ENCODE measurements at places on chromosomes 16 and 17.

- no peak for DNase-seq
Measured at GRCh38 chr17:29166507-29166887, 13.7 kb downstream of the MYO18A start.

- DNase-seq = no peak
Measured at GRCh38 chr17:27457360-27457715, 1.1 kb downstream of the KSR1 start.

DNA sequence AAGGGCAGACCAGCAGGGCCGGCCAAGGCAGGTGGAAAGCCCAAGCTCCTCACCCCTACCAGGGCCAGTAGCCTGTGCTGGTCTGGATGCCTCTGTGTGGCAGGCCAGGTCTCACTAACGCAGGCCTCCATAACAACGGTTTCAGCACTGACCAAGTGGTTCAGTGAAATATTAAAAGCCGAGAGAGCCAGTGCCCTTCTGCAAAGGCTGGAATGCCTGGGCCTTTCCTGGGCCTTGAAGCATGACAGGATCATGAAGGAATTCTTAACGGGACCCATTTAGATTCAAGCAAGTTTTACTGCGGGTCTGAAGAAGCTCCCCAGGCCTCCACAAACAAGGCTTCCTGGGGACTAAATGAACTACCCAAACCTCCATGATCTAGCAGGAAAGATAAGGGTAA is 16.3 kb downstream of the ADAD2 start:
- DNase-seq = no peak

DNA sequence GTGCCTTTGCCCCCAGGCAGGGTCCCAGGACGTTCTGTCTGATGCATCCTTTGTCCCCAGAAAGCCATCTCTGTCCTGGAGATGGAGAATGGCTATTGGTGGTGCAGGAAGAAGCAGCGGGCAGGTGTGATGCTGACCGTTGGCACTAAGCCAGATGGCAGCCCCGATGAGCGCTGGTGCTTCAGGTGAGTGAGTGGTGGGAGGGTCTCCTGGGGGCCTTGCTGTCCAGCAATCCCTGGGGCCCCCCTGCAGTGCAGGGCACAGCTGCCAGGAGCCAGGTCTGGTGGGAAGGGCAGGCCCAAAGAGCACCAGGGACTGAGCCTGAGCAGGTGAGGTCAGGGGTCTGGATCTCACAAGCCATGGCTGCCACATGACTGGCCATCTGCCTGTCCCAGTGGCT is 18.1 kb downstream of the TRPV2 start:
- DNase-seq = no peak

DNA sequence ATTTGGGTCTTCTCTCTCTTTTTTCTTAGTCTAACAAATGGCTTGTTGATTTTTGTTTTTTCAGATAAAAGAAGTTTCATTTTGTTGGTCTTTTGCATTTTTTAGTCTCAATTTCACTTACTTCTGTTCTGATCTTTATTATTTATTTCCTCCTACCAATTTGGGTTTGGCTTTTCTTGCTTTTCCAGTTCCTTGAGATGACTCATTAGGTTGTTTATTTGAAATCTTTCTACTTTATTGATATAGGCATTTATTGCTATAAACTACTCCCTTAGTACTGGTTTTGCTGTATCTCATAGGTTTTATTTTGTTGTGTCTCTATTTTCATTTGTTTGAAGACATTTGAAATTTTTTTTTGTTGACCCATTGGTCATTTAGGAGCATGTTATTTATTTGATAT is 152.2 kb upstream of the MPHOSPH6 start:
- no peak for DNase-seq

GRCh38 chr17:67759355-67760171 is 41.8 kb downstream of the NOL11 start:
- no peak for DNase-seq

DNA sequence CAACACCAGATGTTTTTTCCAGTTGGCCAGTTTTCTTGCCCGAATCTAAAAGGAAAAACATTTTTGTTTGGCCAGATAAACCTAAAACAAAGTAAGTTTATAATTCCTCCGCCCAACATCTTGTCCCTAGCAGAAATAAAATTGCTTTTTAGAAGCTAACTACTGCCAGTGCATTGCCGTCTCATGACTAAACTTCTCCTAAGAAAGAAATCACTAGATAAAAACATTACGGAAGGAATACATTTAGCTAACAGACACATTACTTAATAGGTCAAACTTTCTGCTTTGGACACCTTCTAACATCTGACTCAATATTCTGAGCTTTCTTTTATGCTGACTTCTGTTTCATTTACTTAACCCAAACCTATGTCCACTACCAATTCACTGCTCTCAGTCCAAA is 36.2 kb downstream of the FBXL20 start:
- no peak for DNase-seq

GRCh38 chr17:57567251-57567650 is 177.8 kb downstream of the CCDC182 start:
- peak; percentile 38 for DNase-seq

- DNase-seq = no peak
Measured at GRCh38 chr16:8955828-8956227, 7.9 kb downstream of the USP7 start.

- DNase-seq = peak; percentile 10
Measured at GRCh38 chr17:34841467-34841866, 119.8 kb downstream of the CCT6B start.

DNA sequence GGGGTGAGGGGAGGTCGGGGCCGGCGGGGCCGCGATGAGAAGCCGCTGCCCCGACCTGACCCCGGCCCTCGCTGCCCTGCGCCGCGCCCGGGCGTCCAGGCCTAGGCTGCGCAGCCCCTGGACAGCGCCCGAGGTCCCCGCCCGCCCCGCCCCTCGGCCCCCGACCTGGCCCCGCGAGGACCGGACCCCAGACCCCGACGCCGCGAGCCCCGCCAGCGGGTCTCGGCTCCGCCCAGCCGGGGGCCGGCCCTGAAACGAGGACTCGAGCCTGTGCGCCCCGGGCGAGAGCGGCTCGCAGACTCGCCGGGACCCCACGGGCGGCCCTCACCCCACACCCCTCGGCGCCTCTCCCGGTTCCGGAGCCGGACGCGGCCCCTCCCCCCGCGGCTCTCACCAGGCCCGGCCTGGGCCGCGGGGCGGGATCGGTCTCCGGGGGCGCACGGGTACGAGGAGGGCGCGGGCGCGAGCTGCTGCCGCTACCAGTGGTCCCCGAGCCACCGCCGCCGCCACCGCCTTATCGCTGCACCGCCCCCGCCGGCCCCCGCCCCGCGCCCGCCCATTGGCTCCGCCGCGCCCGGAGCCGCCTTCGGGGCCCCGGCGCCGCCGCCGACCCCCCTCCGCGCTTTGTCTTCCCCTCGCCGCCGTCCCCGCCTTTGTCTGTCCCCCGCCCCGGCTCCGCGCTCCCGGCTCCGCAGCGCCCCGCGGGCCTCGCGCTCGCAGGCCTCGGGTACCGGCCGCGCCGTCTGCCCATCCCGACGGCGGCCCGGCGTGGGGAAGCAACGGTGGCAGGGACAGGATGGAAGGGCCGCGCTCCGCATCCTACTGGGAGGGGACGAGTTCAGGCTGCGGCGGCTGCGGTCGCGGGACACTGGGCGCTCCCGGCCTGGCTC is at the start of gene LIMD2:
TSS of gene LIMD2 (minus strand) at position 488 of the 890 bp plus-strand sequence. CDS start 827 bp downstream, outside the sequence.
- DNase-seq = no peak

DNA sequence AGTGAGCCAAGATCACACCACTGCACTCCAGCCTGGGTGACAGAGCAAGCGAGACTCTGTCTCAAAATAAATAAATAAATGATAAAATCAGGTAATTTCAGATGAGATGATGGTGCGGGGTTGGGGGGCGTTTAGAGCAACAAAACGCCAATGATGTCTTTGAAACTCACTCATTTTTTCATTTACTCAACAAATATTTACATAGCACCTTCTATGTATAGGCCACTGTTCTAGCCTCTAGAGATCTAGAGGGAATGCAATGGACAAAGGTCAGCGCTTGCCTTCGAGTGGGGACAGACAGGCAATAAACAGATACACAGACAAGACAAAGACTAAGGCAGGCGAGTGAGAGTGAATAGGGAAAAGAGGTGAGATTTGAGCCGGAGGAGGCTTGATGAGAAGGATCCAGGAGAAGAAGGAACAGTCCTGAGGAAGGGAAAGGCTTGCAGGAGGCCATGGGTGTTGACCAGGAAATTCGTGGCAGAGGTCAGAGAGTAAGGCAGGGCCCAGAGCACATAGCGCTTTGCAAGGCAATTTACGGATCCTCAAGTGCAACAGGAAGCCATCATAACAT is 14.1 kb downstream of the ALDH3A1 start:
- DNase-seq = no peak

DNA sequence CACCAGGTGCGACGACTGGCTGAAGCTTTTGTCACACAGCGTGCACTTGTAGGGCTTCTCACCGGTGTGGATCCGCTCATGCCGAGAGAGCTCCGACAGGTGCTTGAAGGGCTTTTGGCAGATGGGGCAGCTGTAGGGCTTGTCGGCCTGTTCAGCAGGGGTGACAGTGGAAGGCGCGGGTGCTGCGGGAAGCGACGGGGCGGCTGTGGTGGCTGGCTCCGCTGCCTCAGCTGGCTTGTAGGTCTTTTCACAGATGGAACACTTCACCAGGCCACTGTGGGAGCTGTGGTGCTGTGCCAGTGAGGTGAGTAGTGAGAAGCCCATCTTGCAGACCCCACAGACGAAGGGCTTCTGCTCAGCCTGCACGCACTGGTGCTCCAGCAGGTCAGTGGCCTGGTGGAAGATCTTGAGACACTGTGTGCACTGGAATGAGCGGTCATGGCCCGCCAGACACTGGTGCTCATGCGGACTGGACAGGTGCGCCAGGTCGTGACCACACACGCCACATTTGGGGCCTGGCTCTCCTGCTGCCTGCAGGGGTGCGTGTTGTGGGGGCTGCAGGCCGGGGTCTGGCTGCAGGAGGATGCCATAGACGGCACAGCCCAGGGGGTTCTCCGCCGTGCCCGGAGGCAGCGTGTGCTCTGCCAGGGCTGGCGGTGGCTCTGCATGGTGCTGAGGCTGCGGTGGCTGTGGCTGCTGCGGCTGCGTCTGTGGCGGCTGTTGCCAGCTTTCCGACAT is 2.8 kb downstream of the ZNF319 start:
- no peak for DNase-seq

- DNase-seq = no peak
Measured at GRCh38 chr17:80842456-80843013, 149.1 kb upstream of the CHMP6 start.

GRCh38 chr17:75531721-75532072 is 6.2 kb downstream of the LLGL2 start:
- no peak for DNase-seq

DNA sequence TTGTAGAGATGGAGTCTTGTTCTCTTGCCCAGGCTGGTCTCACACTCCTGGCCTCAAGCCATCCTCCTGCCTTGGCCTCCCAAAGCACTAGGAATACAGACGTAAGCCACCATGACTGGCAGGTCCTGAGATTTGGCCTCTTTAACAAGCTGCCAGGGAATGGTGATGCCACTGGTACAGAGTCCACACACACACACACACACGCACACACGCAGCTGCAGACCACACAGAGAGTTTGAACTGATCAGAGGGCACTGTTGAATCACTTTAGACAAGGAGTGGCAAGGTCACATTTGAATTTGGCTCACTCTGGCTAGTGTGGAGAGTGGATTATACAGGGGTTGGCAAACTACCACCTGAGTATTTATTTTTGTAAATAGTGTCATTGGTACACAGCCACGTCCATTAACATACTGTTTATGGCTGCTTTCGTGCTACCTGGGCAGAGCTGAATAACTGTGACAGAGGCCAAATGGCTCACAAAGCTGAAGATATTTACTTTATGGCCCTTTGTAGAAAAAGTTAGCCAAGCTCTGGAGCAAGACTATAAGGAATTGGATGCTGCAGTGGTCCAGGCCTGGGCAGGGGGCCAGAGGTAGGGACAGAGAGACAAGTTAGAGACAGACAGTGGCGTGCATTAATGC is 9.9 kb downstream of the ITPRIPL2 start:
- no peak for DNase-seq

GRCh38 chr16:23929237-23929636 is 93.5 kb downstream of the PRKCB start:
- DNase-seq = no peak

- no peak for DNase-seq
Measured at GRCh38 chr16:1980030-1980769, 1.1 kb downstream of the NOXO1 start.

DNA sequence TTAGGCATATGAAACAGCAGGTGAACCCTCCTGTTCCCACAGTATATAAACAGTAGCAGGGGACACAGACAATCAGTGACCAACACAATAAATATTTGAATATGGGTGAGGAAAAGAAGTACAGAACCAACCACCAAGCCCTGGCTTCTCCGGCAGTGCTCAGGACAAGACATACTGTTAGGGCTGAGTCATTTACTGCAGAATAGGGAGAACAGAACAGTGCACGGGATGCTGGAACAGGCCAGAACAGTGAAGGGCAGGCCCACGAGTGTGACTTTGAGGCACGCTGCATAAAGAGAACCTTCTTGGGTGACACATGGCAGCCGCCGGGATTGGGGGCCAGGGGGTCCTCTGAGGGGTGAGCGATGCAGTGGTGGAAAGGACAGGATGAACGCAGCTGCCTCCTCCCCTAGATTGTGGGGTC is 160.4 kb downstream of the CMIP start:
- no peak for DNase-seq

GRCh38 chr17:76395980-76396379 is 11.6 kb downstream of the SPHK1 start:
- no peak for DNase-seq

- DNase-seq = peak; percentile 70
Measured at GRCh38 chr17:6138761-6139446, 68.7 kb downstream of the WSCD1 start.

DNA sequence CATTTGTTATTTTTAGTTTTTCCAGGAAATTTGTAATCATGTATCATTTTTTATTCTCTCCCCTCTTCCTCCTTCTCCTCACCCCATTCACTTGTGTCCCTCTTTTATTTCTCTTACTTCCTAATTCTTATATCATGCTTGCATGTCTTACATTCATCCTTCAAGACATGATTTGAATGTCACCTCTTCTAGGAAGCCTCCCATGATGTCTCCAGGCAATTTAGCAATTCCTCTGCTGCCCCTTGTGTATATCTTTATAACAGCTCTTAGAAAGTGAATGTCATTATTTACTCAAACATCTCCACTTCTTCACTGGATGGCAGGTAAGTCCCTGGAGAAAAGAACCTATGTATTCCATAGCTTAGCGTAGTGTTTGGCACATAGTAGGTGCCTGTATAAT is 7.8 kb downstream of the HNF1B start:
- DNase-seq = no peak

GRCh38 chr17:82051776-82052637 is at the start of the genes GPS1 and RFNG:
Gene GPS1, plus strand, starts transcription at chr17:82051898. Its CDS starts 34 bp downstream, at chr17:82051932.
Gene RFNG, minus strand, starts transcription at chr17:82051811. Its CDS starts 45 bp downstream, at chr17:82051766.
- DNase-seq = peak; percentile 93

DNA sequence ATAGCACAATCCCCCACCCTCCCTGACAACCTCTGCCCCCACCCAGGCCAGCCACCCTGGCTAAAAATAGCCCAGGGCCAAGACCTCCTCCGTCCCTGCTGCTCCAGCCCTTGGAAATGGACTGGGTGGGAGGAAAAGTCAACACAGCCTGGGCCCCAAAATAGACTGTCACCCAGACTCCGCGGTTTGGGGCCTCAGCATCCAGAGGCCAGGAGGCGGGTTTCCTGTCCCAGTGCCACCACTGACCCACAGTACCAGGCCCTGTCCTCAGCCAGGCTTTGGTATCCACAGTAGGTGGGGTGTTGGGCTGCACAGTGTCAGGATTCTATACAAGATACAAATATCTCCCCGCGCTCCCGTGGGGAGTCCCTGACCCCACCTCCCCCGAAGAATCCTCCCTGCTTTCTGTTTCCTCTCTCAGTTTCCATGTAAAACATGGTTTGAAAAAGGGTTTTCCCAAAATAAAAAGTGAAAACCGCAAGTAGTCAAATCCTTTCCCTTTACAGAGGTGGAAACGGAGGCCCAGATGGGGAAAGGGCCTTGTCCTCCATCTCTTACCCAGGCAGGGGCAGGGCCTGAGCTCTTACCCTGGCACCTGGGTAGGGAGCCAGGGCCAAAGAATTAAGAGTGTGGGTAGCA is 20.1 kb downstream of the CPNE2 start:
- no peak for DNase-seq
